Upper lobe of right lung (tissue), 1 donor: ENCODE measurements at places on chromosomes 3 and 15. TPM values are rescaled to one million over a fixed set of nuclear protein-coding genes. Genes with fewer than 3 reads are reported as not detected.

GRCh38 chr3:140972833-140973232 lies 31.2 kb downstream of the SLC25A36 start:
- no peaks in the 10 kb centered on the region for H3K27me3 ChIP-seq
- H3K4me1 ChIP-seq, result no peaks in the 10 kb centered on the region
- no peak overlapping the region for H3K4me3 ChIP-seq
- no peak overlapping the region for H3K27ac ChIP-seq
- no peak for DNase-seq

DNA sequence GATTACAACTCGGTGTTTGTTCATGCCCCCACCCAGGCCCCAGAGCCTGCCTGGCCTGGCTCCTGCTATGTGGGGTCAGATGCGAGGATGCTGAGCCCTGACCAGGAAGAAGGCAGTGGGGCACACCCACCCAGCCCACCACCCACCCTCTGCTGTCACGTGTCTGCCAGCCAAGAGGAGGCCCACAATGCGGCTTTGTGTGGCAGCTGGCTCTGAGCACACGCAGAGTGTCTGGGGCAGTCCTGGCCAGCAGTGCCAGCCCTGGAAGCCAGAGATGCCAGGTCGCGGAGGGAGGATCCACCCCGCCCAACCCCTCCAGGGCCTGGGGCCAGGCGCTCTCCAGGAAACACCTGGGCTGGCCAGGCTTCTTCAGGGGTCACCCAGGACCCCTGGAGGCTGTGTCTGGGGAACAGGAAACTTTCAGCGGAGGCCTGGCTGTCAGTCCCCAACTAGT lies 26.4 kb upstream of the KLF13 start:
- peaks cover 35% of the 10 kb centered on the region for H3K4me1 ChIP-seq
- no peaks in the 10 kb centered on the region for H3K27me3 ChIP-seq
- no peak overlapping the region for H3K4me3 ChIP-seq
- DNase-seq, result peak; percentile 53

- no peaks in the 10 kb centered on the region for H3K36me3 ChIP-seq
- no peak for DNase-seq
- H3K4me3 ChIP-seq, result peak overlapping the region; percentile 29
- no peaks in the 10 kb centered on the region for H3K27me3 ChIP-seq
- peaks cover 14% of the 10 kb centered on the region for H3K4me1 ChIP-seq
These were observed 120.1 kb downstream of the LIPC start for GRCh38 chr15:58551764-58552504.

GRCh38 chr3:98680723-98681122 lies 82.4 kb upstream of the ST3GAL6 start:
- H3K36me3 ChIP-seq, result no peaks in the 10 kb centered on the region
- H3K27ac ChIP-seq, result no peak overlapping the region
- no peak overlapping the region for H3K4me3 ChIP-seq
- no peaks in the 10 kb centered on the region for H3K4me1 ChIP-seq

DNA sequence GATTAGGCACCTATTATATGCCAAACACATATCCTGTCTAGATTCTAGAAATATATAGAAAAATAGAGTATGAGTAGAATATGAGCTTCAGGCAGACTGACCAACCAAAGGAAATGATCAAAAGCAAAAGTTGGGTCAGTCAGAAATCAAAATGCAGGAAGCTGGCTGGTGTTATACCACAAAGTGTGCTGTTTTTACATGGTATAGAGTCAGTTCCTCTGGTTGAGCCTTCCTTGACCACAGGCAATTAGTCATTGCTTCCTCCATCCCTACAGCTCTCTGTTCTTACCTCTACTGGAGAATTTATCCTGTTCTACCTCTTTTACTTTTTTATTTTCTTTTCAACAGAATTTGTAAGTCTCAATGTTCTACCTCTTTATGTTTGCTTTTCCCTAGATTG lies 149.8 kb downstream of the TMCO5A start:
- peaks cover 12% of the 10 kb centered on the region for H3K4me1 ChIP-seq
- no peak overlapping the region for H3K4me3 ChIP-seq
- no peaks in the 10 kb centered on the region for H3K27me3 ChIP-seq

DNA sequence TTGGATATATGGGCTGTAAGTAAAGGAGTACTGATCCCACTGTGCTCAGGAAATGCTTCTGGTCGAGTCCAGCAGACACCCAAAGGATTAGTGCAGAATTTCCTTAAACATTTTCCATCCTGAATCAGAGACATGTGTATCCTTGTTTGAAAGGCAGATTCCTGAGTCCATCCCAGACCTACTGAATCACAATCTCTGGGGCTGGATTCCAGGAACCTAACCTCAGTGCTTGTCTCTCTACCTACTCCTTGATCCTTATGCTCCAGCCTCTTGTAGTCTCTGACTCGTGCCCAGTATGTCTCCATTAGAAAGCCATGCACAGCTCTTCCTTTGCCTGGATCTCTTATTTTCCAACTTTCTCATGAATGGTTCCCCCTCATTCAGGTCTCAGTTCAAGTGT lies 585.8 kb downstream of the NLGN1 start:
- no peak overlapping the region for H3K27ac ChIP-seq
- no peaks in the 10 kb centered on the region for H3K27me3 ChIP-seq
- DNase-seq, result no peak
- no peaks in the 10 kb centered on the region for H3K4me1 ChIP-seq
- H3K4me3 ChIP-seq, result no peak overlapping the region

Gene SNTN
- not detected for total RNA-seq

Gene RPL4
- 1,699 TPM for total RNA-seq

DNA sequence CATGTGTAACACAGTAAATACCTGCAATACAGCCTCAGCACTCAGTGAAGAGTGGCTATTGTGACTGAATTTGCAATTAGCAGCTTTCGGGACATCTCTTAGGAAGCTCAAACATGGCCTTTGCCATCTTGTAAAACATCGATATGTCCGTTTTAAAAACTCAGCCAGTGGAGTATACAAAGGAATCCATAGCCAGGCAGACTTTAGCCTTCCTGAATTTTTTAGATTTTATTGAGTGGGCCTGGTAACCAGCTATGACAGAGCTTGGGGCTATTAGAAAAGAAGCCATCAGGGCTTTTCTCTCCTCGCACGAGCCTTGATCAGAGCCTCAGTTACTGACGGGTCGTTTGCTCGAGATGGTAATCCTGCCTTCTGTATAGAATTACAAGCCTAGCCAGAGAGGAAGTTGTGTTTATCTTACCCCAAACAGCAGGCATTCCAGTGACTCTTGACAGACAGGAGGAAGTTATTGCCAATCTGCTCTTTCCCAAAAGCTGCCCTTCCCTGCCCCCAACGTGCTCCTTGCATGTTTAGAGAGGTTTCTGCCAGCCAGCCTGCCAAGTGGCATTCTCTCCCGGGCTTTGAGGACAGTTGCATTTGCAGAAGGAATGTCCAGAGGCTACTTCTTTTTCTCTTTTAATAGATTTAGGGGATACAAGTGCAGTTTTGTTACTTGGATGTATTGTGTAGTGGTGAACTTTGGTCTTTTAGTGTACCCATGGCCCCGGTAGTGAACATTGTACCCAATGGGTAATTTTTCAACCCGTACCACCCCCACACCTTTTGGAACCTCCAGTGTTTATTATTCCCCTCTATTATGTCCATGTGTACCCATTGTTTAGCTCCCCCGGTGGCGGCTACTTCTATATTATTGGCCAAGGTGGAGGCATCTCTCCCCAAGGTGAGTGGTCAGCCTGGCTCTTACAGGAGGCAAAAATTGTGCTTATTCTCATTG lies 40.6 kb downstream of the ITPR1 start:
- H3K4me3 ChIP-seq, result no peak overlapping the region
- DNase-seq, result peak; percentile 71
- H3K4me1 ChIP-seq, result peaks cover 38% of the 10 kb centered on the region
- H3K36me3 ChIP-seq, result no peaks in the 10 kb centered on the region
- peak overlapping the region; percentile 59 for H3K27ac ChIP-seq

Gene HES1
- total RNA-seq, result 43.6 TPM

DNA sequence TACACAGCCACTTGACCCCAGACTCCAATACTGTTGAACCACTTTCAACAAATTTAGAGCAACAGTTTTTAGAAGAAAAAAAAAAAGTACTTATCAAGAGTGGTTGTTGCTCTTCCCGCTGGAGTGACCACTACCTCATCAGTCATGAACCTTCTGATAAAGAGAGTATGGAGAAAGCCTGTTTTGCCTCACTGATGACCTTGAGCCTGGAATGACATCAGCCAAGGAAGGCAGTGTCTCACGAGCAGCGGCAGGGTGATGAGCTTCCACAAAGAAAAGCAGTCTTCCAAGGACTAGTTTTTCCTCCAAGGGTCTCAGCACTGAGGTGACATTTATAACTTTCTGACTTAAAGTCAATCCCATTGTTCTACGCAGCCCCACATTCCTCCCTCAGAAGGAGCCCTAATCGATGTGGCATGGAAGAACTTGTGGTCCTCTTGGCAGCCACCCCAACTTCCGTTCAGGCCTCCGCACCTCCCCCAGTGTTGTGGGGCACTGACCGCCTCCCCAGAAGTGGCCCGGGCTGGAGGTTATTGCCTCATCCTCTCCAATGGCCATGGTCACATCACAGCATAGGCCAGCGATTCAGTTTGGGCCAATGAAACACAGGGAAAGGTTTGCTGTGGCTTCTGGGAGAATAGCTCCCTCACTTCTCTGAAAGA lies 1.8 kb upstream of the CYP11A1 start:
- no peaks in the 10 kb centered on the region for H3K36me3 ChIP-seq
- DNase-seq, result no peak
- H3K27me3 ChIP-seq, result peaks cover 14% of the 10 kb centered on the region

Gene HTR3D
- total RNA-seq, result not detected

DNA sequence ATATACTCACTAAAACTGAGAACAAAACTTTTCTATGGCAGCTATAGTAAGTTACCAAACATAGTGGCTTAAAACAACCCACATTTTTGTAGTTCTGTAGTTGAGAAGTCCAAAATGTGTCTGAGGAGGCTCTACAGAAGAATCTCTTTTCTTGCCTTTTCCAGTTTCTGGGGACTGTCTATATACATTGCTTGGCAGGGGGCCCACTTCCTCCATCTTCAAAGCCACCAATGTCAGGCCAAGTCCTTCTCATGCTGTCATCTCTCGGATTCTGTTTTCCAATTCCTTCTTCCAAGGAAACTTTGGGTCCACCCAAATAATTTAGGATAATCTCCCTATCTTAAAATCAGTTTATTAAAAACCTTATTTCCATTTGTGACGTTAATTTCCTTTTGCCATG lies 92.7 kb downstream of the DLG1 start:
- H3K4me3 ChIP-seq, result no peak overlapping the region
- H3K27me3 ChIP-seq, result no peaks in the 10 kb centered on the region
- no peak overlapping the region for H3K27ac ChIP-seq
- peaks cover 16% of the 10 kb centered on the region for H3K4me1 ChIP-seq
- no peaks in the 10 kb centered on the region for H3K36me3 ChIP-seq

- no peaks in the 10 kb centered on the region for H3K27me3 ChIP-seq
- no peaks in the 10 kb centered on the region for H3K36me3 ChIP-seq
- no peaks in the 10 kb centered on the region for H3K4me1 ChIP-seq
- no peak for DNase-seq
- no peak overlapping the region for H3K27ac ChIP-seq
- no peak overlapping the region for H3K4me3 ChIP-seq
These were observed 140.6 kb downstream of the CACNA2D3 start for GRCh38 chr3:54262946-54263345.

Gene ADPRH
- total RNA-seq, result 26.5 TPM

Gene HERC2
- total RNA-seq, result 56.9 TPM

GRCh38 chr15:85984241-85984640 lies 95.4 kb upstream of the AGBL1 start:
- no peaks in the 10 kb centered on the region for H3K27me3 ChIP-seq
- H3K4me3 ChIP-seq, result no peak overlapping the region
- H3K4me1 ChIP-seq, result no peaks in the 10 kb centered on the region
- no peaks in the 10 kb centered on the region for H3K36me3 ChIP-seq
- H3K27ac ChIP-seq, result no peak overlapping the region
- no peak for DNase-seq

Gene EFL1
- total RNA-seq, result 13.8 TPM

Gene EFCAB12
- total RNA-seq, result 0.55 TPM

Gene COL6A6
- total RNA-seq, result 34.8 TPM

GRCh38 chr3:145395421-145395820 lies 765.6 kb downstream of the PLOD2 start:
- H3K36me3 ChIP-seq, result no peaks in the 10 kb centered on the region
- no peaks in the 10 kb centered on the region for H3K27me3 ChIP-seq
- H3K27ac ChIP-seq, result no peak overlapping the region
- DNase-seq, result no peak

GRCh38 chr15:74642734-74643664 lies 27.4 kb downstream of the CLK3 start:
- H3K4me1 ChIP-seq, result peaks cover 37% of the 10 kb centered on the region
- H3K27me3 ChIP-seq, result no peaks in the 10 kb centered on the region
- no peak overlapping the region for H3K4me3 ChIP-seq
- DNase-seq, result peak; percentile 74
- peaks cover 20% of the 10 kb centered on the region for H3K36me3 ChIP-seq

Gene KNG1
- total RNA-seq, result 0.14 TPM

- H3K4me1 ChIP-seq, result no peaks in the 10 kb centered on the region
- H3K36me3 ChIP-seq, result peaks cover 60% of the 10 kb centered on the region
- H3K27ac ChIP-seq, result no peak overlapping the region
- H3K4me3 ChIP-seq, result no peak overlapping the region
These were observed 22.8 kb upstream of the TM2D3 start for GRCh38 chr15:101675015-101675414.

Gene MYL3
- 3.8 TPM for total RNA-seq

DNA sequence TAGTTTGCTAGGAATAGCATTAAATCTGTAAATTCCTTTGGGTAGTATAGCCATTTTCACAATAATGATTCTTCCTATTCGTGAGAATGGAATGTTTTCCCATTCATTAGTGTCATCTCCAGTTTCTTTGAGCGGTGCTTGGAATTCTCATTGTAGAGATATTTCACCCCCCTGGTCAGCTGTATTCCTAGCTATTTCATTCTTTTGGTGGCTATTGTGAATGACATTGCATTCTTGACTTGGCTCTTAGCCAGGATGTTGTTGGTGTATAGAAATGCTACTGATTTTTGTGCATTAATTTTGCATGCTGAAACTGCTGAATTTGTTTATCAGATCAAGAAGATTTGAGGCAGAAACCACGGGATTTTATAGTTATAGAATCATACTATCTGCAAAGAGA lies 690.5 kb upstream of the ALCAM start:
- no peak overlapping the region for H3K4me3 ChIP-seq
- H3K4me1 ChIP-seq, result no peaks in the 10 kb centered on the region
- H3K36me3 ChIP-seq, result no peaks in the 10 kb centered on the region
- no peak overlapping the region for H3K27ac ChIP-seq
- no peak for DNase-seq
- H3K27me3 ChIP-seq, result no peaks in the 10 kb centered on the region

Gene CAMP
- total RNA-seq, result not detected

GRCh38 chr15:96324940-96325540 lies 5.5 kb upstream of the NR2F2 start:
- H3K36me3 ChIP-seq, result no peaks in the 10 kb centered on the region
- no peaks in the 10 kb centered on the region for H3K4me1 ChIP-seq
- DNase-seq, result no peak

Gene GREM1
- total RNA-seq, result 2.8 TPM

GRCh38 chr15:87757084-87757483 lies 499.5 kb downstream of the NTRK3 start:
- DNase-seq, result no peak
- no peak overlapping the region for H3K27ac ChIP-seq
- H3K36me3 ChIP-seq, result no peaks in the 10 kb centered on the region
- H3K4me1 ChIP-seq, result peaks cover 19% of the 10 kb centered on the region

- H3K4me3 ChIP-seq, result no peak overlapping the region
- H3K27ac ChIP-seq, result no peak overlapping the region
- DNase-seq, result no peak
These were observed 80.0 kb downstream of the FNDC3B start for GRCh38 chr3:172119266-172119969.

- H3K36me3 ChIP-seq, result no peaks in the 10 kb centered on the region
- DNase-seq, result no peak
- H3K4me3 ChIP-seq, result no peak overlapping the region
- H3K27me3 ChIP-seq, result no peaks in the 10 kb centered on the region
- H3K27ac ChIP-seq, result no peak overlapping the region
These were observed 17.1 kb downstream of the PRR23E start for GRCh38 chr3:127209840-127210653.
